ENCODE measurements at places on chromosomes 6 and 20.

- no peak for DNase-seq
These were observed 32.9 kb upstream of the BACH2 start for GRCh38 chr6:90329386-90330077.

DNA sequence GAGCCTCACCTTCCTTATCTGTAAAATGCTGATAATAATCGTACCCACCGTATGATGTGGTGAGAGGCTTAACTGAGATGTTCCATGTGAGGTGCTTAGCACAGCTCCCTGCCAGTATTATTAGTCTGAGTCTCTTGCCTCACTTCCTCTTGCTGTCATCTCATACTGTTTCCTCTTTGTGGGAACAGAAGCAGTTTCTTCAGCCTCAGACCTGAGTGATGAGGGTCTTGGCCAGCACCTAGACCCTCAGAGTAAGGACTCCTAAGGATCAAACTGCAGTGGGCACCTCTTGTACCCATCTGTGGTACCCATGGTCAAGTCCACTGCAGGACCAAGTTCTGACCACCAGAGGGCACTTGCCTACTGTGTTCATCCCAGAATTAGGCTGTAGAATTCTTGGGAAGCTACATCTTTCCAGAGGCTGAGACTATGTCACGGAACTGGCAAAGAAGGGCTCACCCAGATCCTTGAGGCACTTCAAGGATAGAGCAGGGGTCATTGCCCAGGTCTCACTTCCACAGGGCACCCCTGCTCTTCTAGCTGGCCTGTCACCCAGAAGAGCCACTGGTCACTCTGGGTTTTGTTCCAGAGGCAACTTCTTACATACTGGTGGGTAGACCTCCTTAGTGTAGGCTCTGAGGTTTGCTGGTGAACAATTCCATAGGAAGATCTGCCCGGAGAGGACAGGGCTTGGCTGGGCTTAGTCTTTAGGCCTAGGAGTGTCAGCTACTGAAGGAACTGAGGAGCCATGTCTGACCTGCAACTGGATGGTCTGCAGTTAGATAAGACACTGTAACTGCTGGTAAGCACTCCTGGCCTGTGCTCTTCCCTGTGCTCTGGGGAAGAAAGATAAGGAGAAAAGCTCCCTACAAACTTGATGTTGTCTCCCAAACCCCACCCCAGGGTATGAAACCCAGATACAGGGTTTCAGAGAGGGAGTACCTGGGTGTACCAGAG is 20.6 kb upstream of the SGK2 start:
- peak; percentile 35 for DNase-seq

GRCh38 chr20:25248786-25249172 is 894 bp downstream of the PYGB start:
- no peak for DNase-seq

DNA sequence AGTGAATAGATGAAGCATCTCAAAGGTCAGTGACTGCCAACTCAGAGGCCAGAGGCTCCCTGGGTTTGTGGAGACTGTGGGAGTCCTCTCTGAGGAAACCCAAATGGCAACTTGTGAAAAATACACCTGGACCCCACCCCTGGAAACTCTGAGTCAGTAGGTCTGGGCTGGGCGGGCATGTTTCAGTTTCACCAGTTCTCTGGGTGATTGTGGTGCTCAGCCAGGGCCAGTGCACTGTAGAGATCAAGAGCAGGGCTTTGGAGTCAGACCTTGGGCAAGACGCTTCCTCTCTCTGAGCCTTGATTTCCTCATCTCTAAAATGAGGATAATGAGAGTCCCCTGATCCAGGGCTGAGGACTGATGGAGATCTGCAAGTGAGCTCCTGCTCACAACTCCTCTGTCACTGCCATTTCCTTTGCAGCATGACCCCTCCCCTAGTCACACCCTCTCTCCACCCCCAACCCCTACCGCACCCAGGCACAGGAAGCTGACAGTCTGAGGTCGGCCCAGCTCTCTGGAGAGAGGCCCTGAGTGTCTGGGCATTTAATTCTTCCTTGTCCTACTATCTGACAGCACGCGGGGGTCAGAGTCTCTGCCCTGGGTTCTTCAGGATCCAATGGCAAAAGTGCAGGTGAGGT is 5.1 kb downstream of the DEF6 start:
- DNase-seq = no peak

GRCh38 chr20:20812136-20812535 is 99.7 kb upstream of the RALGAPA2 start:
- no peak for DNase-seq

DNA sequence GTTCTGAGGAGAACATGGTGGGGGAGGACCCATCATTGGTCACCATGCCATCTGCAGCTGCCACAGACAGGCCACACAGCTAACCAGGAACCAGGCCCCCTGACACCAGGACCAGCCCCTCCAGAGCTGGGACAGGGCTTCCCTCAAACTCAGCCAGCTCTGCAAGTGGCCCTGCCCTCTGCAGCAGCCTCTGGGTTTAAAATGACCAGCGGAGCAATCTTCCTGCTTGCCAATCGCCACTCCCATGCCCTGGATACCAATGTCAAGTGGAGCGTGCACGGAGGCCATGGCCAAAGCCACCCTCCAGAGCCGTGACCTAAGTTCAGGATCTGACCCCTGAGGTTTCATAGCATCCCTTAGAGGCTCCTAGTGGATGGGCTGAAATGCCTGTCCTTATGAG is 199.4 kb downstream of the SYNDIG1 start:
- no peak for DNase-seq

DNA sequence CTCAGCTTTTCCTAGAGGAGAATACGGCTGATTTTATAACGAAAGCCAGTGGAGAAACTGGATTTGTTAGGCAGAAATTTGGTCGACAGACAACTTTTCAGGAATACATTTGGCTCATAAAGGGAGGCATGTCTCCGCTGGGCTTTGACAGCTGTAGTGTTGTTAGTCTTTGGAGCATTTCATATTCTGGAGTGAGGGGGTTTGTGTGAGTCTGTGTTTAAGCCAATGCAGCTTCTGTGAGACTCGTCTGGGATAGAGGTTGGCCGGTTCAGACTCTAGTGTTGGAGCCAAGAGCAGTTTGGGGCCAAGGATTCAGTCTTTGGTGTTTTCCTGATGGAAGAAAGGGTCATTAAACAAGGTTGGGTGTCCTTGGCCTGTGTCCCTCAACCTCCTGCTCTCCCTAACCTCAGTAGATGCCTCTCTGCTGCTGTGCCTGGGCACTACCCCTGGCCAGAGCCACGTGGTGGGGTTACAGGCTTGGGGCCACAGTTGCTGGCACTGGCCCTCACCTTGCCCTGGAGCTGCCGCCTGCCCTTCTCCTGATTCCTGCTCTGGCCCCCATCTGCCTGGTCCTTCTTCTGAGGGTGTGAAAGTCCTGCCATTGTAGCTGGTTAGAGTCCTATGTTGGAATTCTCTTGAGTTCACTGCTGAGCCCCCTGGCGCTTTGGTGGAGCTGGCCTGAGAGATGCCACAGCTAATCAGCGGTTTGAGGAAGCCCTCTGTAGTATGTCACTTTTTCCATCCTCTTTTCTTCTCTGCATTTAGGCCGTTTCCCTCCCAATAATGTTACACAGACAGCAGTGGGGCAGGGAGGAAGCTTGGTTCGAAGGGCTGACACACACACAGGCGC is 6.9 kb downstream of the PTK7 start:
- DNase-seq = no peak

- DNase-seq = no peak
These were observed 67.8 kb upstream of the RALGAPA2 start for GRCh38 chr20:20780127-20780824.

GRCh38 chr20:10557685-10558084 is 116.1 kb downstream of the JAG1 start:
- DNase-seq = no peak

- DNase-seq = no peak
These were observed 972.0 kb upstream of the CITED2 start for GRCh38 chr6:140346428-140346827.

DNA sequence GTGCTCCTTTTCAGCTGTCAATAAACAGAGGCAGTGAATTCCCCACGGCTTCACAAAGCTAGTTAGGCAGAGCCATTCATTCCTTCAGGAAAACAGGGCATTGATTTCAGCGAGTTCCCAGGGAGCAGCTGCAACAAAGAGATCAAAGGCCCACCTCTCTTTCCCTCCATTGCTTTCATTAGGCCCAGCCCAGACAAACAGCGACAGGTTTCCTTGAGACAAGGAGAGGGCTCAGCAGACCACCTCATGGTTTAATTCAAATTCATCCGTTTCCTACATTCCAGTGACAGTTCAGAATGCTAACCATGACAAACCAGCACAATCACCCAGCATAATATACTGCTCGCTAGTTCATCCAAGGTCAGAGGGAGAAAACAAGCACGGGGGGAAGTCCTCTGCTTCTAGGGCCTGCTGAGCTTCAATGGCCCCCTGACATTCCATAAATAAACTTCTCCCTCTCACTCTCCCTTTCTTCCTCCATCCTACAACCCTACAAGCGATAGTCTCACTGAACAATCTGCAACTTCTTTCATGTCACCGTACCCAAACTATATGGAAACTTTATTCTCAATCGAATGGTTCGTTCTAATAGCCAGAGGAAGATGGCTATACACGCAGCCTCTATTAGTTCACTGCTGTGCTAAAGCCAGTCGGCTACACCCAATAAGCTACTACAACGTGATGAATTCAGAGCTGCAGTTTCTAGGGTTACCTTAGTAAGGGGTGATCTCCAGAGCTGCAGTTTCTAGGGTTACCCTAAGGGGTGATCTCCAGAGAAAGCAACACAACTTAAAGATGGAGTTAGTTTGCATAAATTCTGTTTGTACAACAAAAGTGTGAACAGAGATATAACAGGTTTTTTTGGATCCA is 34.7 kb downstream of the PLAGL1 start:
- peak; percentile 60 for DNase-seq

DNA sequence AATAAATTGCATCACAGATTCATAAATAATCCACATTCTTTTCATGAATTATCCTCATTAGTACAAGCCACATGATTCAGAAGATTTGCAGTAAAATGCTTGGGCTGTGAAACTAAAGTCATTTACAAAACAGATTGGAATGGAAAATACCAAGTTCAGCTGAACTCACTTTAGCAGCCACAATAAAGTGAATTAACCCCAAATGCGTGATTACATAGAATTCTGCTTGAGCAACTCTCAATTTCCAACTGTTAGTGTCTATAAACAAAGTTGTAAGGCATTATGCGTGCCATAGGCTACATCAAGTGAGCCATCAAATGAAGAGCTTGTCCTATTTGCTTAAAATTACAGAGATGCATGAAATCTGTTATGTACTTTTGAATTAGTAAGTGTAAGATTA is 60.4 kb upstream of the GFRAL start:
- DNase-seq = no peak

GRCh38 chr6:44463728-44464450 is 76.4 kb downstream of the CDC5L start:
- DNase-seq = no peak

DNA sequence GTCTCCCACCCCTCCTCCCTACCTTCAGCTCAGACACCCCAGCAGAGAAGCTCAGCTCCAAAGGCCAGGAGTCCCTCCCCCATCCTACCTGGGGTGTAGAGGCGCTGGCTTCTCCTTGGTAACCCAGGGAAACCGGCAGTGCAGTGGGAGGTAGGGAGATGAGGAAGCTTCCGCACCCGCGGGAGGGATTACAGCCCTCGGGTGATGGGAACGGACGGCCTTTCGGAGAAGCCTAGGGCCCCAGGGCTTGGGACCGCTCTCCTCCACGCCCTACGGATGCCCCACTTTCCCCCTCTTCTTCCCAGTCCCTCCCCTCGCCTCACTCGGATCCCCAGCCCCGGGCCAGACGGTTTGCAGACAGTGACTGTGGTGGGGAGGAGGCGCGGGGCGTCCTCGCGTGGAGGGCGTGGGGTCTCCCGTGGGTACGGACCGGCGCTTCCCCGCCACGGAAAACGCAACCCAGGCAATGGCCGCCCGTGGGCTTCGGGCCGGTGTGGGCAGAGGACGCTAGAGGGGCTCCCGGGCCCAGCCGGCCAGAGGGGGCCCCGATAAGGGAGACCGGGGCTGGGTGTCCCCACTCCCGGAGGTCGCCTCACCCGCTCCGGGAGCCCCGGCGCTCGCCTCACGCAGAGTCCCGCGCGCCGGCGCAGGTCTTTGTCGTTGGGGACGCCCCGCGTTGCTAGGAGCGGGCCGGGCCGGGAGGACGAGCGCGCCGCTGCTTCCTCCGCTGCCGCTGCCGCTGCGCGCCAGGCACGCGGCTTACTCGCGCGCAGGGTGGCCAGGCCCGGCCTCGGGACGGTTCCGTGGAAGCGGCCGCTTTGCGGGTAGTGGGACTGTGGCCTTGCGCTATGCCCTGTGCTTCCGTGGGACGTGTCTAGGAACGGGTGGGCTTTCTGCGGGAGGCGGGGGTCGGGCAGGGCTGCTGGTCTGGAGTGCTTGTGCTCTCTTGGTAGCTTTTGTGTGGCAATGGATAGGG is 15.8 kb downstream of the AARS2 start:
- DNase-seq = peak; percentile 75

- DNase-seq = no peak
These were observed 133.8 kb downstream of the VEGFA start for GRCh38 chr6:43903739-43904290.

DNA sequence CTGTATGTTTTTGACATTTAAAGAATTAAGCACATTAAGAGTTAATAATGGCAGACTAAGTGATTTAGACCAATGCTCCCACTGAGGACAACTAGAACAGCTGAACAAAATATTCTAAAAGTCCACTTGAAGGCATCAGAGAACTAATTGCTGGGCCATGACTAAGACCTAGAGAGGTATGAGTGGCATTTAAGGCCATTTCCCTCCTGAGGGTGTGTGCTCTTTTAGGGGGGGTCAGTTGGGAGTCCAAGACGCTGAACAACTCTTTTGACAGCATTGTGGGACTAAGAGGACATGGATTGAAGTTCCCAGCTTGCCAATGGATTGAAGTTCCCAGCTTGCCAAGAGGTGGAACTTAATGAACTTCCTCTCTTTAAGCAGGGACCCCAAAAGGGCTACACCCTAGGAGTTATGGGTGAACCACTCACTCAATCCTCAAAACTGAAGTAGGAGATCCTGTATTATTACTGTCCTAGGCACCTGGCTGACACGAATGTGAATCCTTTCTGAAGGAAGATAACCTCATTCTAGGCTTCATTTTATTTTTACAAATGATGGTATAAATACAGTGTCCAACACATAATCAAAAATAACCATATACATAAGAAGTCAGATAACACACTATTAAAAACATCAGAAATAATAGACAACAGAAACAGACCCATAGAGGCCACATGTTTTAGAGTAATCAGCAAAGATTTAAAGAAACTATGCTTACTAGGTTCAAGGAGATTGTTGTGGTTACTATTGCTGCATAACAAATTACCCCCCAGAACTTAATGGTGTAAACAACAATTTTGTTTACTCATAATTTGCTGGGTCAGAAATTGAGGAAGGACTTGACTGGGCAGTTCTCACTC is 175.1 kb downstream of the VEGFA start:
- DNase-seq = no peak

DNA sequence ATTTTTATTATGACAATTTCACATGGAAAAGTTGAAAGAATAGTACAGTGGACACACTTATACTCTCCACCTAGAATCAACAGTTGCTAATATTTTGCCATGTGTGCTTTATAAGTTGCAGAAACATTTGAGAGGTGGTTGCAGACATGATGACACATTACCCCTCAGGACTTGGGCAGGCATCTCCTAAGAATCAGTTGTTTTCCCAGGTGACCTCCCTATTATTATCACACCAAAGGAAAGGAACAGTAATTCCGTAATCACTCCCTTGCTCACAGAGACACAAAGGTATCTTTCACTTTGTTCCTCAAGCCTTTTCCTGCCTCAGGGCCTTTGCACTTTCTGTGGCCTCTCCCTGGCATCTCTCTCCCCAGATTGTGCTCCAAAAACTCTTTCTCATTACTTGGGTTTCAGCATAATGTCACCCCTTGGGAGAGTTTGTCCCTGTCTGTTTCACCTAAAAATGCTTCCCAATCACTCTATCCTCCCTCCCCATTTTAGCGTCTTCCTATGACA is 5.9 kb upstream of the SULF2 start:
- no peak for DNase-seq
